CD4-positive, CD25-positive, alpha-beta regulatory T cell (primary cell): ENCODE measurements at places on chromosomes 3 and 15.

DNA sequence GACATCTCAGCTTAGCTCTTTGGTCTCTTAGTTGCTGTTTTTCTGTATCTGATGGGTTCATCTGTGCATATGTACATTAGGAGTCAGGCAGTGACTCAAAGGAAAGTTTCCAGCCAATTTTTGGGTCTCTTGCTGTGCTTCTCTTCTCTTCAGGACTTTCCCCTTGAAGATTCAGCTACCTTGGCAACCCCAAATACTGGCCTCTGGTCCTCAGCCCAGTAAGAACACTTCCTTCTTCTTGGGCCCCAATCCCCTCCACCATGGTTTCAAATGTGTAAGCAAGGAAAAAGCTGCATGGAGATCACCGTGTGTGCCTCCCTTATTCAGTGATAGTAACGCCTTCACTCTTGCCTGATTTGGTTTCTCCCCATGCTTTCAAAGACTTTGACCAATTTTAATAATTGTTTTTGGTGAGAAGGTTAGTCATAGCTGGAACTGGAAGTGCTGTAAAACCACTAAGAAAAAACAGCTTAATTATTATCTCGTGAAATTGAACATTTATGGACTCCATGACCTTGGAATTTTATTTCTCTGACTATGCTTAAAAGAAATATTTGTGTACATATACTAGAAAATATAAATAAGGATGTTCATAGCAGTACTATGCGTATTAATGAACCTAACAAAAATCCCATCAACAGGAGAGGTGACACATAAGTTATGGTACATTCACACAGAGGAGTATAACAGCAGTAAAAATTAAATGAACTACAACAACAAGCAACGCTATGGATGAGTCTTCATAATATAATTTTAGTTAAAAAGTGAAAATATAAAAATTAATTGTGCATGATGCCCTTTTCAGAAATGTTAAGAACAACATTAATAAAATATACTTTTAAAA is 125.3 kb upstream of the BCL6 start:
- no peaks in the 10 kb centered on the region for H3K27me3 ChIP-seq
- DNase-seq: no peak
- no peaks in the 10 kb centered on the region for H3K4me1 ChIP-seq
- no peak overlapping the region for H3K4me3 ChIP-seq

DNA sequence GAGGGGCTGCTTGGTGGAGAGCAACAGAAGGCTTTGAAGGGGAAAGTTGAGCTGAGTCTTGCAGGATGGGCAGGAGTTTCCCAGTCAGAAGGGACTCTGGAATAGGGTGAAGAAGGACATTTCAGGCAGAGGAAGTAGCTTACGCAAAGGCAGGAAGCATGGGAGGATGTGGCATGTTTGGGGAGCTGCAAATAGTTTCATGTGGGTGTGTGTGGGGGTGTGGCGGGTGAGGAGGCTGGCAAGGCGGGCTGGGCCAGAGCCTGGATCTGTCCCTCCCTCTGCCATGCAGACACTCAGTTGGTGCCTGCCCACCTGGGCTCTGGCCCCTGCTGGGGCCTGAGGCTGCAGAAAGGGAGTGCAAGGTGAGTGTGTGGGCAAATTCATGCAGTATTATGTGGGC is 10.4 kb downstream of the TEX264 start:
- H3K36me3 ChIP-seq: peaks cover 18% of the 10 kb centered on the region
- H3K27me3 ChIP-seq: no peaks in the 10 kb centered on the region
- H3K4me1 ChIP-seq: peaks cover 98% of the 10 kb centered on the region
- DNase-seq: peak; percentile 87

- no peak overlapping the region for H3K27ac ChIP-seq
- H3K4me3 ChIP-seq: no peak overlapping the region
- H3K36me3 ChIP-seq: no peaks in the 10 kb centered on the region
- no peaks in the 10 kb centered on the region for H3K27me3 ChIP-seq
- DNase-seq: no peak
These were observed 34.3 kb upstream of the LRTM1 start for GRCh38 chr3:54962200-54962599.

DNA sequence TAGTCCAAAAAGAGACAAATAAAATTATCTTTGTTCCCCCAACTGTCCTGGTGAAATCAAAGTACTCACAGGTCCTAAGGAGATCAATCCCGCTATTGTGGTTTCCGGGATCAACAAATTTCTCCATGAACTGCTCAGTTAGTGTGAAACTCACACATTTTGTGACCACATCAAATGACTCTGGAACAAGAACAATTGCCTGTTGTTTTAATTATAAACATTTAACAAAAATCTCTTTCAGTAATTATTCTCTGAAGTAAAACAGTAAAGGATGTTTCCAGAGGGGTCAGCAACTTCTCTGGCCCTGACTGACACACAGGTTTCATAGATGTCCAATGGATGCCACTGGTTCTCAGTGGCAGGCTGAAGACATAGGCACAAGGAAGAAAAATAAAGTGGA is 3.9 kb downstream of the CLDND1 start:
- DNase-seq: no peak
- peaks cover 63% of the 10 kb centered on the region for H3K36me3 ChIP-seq
- H3K27me3 ChIP-seq: no peaks in the 10 kb centered on the region
- peak overlapping the region; percentile 98 for H3K4me3 ChIP-seq
- H3K27ac ChIP-seq: peak overlapping the region; percentile 50

GRCh38 chr3:167918008-167918596 is 177.6 kb downstream of the GOLIM4 start:
- no peak overlapping the region for H3K27ac ChIP-seq
- H3K27me3 ChIP-seq: peaks cover 1% of the 10 kb centered on the region
- H3K4me3 ChIP-seq: no peak overlapping the region
- no peaks in the 10 kb centered on the region for H3K4me1 ChIP-seq
- no peaks in the 10 kb centered on the region for H3K36me3 ChIP-seq

GRCh38 chr3:195893516-195893915 is 14.8 kb downstream of the TNK2 start:
- DNase-seq: no peak
- H3K27ac ChIP-seq: no peak overlapping the region
- peaks cover 42% of the 10 kb centered on the region for H3K4me1 ChIP-seq
- H3K27me3 ChIP-seq: no peaks in the 10 kb centered on the region
- no peaks in the 10 kb centered on the region for H3K36me3 ChIP-seq

DNA sequence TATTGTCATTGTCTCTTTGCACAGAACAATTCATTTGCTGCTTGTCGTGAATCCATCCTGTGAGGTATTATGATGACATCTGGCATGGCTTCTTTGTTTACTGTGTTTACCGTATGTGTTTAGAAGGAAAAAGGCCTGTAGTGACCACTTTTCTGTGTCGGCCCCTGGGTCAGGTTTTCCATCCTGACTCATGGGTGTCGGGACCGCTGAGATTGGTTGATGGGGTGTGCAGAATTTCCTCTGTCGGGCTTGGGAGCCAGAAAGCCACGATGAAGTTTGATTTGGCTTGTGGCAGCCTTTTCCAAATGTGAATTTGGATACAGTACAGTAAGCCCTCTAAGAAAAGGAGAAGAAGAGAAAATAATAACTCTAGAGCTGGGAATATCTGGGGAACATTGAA is 113.5 kb downstream of the FNDC3B start:
- no peak overlapping the region for H3K27ac ChIP-seq
- no peak overlapping the region for H3K4me3 ChIP-seq
- no peaks in the 10 kb centered on the region for H3K36me3 ChIP-seq

GRCh38 chr3:145939431-145939830 is 221.6 kb downstream of the PLOD2 start:
- no peak overlapping the region for H3K4me3 ChIP-seq
- no peaks in the 10 kb centered on the region for H3K4me1 ChIP-seq
- no peaks in the 10 kb centered on the region for H3K27me3 ChIP-seq
- no peak for DNase-seq
- H3K36me3 ChIP-seq: no peaks in the 10 kb centered on the region

GRCh38 chr3:14177580-14178246 is 688 bp downstream of the XPC start:
- H3K4me1 ChIP-seq: peaks cover 47% of the 10 kb centered on the region
- no peak for DNase-seq
- H3K27me3 ChIP-seq: no peaks in the 10 kb centered on the region
- peaks cover 16% of the 10 kb centered on the region for H3K36me3 ChIP-seq

DNA sequence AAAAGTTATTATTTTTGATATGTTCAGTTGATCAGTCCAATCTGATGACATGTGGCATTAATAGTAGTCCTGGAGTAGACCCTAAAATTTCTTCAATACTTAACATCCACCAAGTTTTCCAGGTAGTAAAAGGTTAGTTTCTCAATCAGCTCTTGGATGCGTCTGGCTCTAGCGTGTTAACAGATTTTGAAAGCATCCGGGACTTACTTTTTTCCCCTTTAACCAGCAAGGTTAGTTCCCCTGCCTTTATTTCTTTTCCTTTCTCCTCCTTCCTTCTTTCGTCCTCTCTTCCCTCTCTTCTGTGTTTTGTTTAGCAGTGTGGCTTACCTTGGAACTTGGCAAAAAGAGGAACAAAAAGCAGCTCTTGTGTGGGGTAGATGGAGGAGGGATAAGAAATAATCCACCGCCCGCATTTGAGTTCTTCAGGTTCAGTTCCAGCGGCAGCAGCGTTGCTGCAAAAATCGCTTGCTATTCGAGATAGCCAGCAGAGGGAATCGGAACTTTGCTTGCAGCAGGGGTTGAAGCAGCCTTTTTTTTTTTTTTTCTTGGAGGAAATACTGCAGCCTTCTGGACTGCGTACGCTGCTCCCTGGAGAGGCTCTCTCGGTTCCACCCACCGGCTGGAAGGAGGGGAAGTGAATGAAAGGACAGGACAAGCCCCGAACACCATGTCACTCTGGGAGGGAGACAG is at the start of gene RBMS3:
Gene RBMS3, plus strand, starts transcription at position 668 of the 690 bp plus-strand sequence.
- H3K36me3 ChIP-seq: no peaks in the 10 kb centered on the region
- H3K4me1 ChIP-seq: peaks cover 8% of the 10 kb centered on the region
- peak within 1 kb of the TSS; percentile 85 for H3K4me3 ChIP-seq
- H3K27ac ChIP-seq: peak within 1 kb of the TSS; percentile 75
- peak; percentile 49 for DNase-seq

DNA sequence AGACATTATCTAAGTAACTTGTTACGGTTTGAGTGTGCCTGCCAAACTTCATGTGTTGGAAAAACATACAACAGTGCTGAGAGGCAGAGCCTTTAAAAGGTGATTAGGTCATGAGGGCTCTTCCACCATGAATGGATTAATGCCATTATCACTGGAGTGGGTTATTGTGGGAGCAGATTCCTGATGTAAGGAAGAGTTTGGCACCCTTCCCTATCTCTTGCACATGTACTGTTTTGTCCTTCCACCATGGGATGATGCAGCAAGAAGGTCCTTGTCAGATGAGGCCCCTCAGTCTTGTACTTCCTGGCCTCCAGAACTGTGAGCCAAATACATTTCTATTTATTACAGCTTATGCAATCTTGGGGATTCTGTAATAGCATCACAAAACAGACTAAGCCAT is 413.9 kb downstream of the EPHA3 start:
- H3K4me3 ChIP-seq: no peak overlapping the region
- no peaks in the 10 kb centered on the region for H3K4me1 ChIP-seq
- no peaks in the 10 kb centered on the region for H3K27me3 ChIP-seq
- no peak for DNase-seq
- H3K27ac ChIP-seq: no peak overlapping the region

DNA sequence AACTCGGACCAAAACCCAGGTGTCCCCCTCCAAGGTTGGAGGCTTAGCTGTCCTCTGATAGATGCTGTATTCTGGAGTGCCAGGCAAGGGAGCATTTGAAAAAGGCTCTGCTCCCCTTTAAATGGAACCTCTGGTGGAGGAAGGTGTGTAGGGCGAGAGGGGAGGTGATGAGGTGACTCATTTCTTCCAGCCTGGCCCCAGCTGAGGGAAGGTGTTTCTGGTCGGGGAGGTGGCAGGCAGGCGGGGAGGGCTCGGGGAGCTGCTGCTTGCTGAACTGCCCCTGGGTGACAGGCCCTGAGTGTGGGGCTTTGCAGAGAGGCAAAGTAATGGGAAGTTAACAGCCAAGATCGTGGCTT is 18.8 kb downstream of the PSTPIP1 start:
- H3K27ac ChIP-seq: peak overlapping the region; percentile 72
- H3K27me3 ChIP-seq: no peaks in the 10 kb centered on the region
- peak; percentile 79 for DNase-seq

GRCh38 chr3:136898549-136898948 is 36.5 kb downstream of the NCK1 start:
- H3K4me1 ChIP-seq: peaks cover 57% of the 10 kb centered on the region
- no peak for DNase-seq

GRCh38 chr15:52331490-52332240 is 36.1 kb upstream of the MYO5C start:
- peaks cover 47% of the 10 kb centered on the region for H3K36me3 ChIP-seq
- no peaks in the 10 kb centered on the region for H3K27me3 ChIP-seq
- peaks cover 11% of the 10 kb centered on the region for H3K4me1 ChIP-seq
- peak; percentile 71 for DNase-seq
- H3K27ac ChIP-seq: peak overlapping the region; percentile 66

GRCh38 chr15:47801522-47801921 is 84.2 kb downstream of the SEMA6D start:
- H3K4me1 ChIP-seq: no peaks in the 10 kb centered on the region
- H3K27ac ChIP-seq: no peak overlapping the region
- no peak for DNase-seq
- no peaks in the 10 kb centered on the region for H3K36me3 ChIP-seq
- no peaks in the 10 kb centered on the region for H3K27me3 ChIP-seq

DNA sequence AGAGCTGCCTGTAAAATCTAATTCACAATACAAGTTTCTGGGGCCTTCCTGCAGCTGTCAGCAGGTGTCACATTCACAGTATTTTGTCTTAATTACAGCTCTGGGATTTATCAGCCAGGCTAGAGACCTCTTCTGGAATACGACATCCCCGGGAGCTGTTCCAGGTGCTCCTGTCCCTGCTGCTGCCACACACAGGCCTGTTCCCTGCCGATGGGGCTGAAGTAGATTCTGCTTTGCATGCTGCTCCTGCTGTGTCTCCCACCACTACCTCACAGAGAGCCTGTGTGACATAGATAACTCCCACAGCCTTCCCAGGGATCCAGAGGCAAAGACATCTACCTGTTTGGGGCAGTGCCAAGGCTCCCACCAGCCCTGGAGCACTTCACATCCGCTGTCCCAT is 20.4 kb downstream of the COLQ start:
- no peaks in the 10 kb centered on the region for H3K27me3 ChIP-seq
- H3K27ac ChIP-seq: no peak overlapping the region
- no peaks in the 10 kb centered on the region for H3K4me1 ChIP-seq
- H3K4me3 ChIP-seq: no peak overlapping the region
- H3K36me3 ChIP-seq: no peaks in the 10 kb centered on the region

DNA sequence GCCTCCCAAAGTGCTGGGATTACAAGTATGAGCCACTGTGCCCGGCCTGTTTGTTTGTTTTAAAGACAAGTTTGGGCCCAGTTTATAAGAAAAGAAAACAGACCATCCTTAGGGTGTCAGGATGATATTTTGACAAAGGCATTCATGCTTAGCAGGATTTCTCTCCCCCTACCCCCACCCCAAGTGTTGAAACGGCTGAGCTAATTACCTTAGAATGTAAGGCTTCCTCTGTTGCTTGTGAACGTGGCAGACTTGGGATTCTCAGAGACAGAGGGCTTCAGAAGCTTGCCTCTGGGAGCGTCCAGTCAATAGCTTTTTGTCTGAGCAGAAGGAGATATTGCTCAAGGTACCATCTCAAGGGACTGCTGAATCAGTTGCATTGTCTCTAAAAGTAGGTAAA is 24.0 kb downstream of the FLNB start:
- H3K4me3 ChIP-seq: no peak overlapping the region
- no peaks in the 10 kb centered on the region for H3K27me3 ChIP-seq
- H3K27ac ChIP-seq: no peak overlapping the region
- DNase-seq: no peak

GRCh38 chr3:172094621-172095557 is 55.5 kb downstream of the FNDC3B start:
- no peak overlapping the region for H3K4me3 ChIP-seq
- H3K4me1 ChIP-seq: peaks cover 15% of the 10 kb centered on the region
- H3K36me3 ChIP-seq: no peaks in the 10 kb centered on the region
- no peak overlapping the region for H3K27ac ChIP-seq
- no peak for DNase-seq
- no peaks in the 10 kb centered on the region for H3K27me3 ChIP-seq
